ENCODE measurements at places on chromosomes 3 and 15.
A peak's percentile ranks its signal among the peaks of the same experiment; 100 is the strongest.

- no peak for DNase-seq
These were observed 791.2 kb downstream of the GBE1 start for GRCh38 chr3:80970292-80970691.

GRCh38 chr3:112427123-112427522 is 72.1 kb downstream of the BTLA start:
- no peak for DNase-seq

- no peak for DNase-seq
These were observed 63.8 kb downstream of the GMPS start for GRCh38 chr3:155934230-155934629.

DNA sequence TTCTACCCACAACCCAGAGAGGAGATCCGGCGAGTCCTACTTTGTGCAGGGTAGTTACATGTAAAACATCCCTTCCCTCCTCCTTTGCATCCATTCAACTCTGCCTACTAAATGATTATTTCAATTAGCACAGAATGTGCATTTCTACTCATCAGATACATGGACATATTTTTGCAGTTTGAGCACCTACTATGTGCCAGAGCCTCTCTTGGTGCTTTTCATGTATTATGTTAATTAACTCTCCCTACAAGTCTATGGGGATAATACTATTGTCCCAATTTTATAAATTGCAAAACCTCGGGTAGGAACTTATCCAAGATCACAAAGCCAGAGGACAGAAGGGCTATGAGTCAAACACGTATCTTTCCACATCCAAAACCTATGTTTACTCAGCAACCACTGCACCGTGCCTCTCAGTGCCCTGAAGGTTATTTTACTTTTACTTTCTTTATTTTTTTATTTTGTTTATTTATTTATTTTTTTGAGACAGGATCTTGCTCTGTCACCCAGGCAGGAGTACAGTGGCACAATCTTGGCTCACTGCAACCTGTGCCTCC is 432.8 kb downstream of the MAGI1 start:
- DNase-seq, result no peak

DNA sequence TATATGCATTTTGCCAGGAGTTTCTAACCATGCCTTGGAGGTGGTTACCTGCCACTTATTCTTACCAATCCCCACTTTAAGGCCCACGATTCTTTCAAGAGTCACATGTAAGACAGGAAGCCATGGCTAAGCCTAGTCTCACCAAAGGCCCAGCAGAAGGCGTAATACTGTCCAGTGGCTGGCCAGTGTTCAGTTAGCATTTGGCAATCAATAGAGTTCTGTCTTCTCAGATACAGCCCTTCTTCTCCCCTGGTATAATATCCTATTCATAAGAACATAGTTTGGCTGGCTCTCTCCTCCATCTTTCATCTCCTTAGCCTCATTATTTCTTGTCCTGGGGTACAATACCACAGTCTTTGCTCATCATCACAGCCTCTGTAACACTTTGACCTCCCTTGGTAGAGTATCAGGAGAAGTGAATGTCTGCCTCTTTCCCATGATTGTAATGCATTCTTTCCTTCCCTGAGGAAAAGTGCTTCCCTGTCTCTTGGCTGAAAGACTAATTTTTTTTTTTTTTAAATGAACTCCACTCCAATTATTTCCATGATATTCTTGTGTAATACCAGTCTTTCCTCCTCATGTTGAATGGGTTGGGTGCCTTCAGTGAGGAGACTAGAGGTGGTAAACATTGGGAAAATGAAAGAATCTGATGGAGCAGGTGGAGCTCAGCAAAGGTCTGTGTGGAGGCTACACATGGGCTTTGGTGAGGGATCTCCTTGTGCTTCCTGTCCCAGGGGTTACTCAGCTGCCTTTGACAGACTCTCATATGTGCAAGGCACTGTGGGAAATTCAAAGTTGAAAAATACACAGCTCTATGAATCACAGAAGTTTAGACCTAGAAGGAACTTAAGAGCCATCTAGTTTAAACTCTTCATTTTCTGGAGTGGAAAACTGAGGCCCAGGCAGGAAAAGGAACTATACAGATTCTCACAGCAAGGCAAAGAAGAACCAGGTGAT is 218.2 kb downstream of the P3H2 start:
- no peak for DNase-seq

GRCh38 chr3:127604035-127604434 is 5.8 kb downstream of the MCM2 start:
- no peak for DNase-seq

DNA sequence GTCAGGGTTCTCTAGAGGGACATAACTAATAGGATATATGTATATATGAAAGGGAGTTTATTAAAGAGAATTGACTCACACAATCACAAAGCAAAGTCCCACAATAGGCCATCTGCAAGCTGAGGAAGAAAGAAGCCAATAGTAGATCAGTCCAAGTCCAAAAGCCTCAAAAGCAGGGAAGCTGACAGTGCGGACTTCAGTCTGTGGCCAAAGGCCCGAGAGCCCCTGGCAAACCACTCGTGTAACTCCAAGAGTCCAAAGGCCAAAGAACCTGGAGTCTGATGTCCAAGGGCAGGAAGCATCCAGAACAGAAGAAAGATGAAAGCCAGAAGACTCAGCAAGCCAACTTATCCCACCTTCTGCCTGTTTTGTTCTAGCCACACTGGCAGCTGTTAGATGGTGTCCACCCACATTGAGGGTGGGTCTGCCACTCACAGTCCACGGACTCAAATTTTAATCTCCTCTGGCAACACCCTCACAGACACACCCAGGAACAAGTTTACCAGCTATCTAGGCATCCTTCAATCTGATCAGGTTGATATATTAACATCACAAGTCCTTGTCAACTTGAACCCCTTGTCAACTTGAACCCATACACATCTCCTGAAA is 54.2 kb upstream of the ACAD9 start:
- DNase-seq, result no peak

GRCh38 chr15:88888719-88889118 is 6.6 kb downstream of the HAPLN3 start:
- no peak for DNase-seq

DNA sequence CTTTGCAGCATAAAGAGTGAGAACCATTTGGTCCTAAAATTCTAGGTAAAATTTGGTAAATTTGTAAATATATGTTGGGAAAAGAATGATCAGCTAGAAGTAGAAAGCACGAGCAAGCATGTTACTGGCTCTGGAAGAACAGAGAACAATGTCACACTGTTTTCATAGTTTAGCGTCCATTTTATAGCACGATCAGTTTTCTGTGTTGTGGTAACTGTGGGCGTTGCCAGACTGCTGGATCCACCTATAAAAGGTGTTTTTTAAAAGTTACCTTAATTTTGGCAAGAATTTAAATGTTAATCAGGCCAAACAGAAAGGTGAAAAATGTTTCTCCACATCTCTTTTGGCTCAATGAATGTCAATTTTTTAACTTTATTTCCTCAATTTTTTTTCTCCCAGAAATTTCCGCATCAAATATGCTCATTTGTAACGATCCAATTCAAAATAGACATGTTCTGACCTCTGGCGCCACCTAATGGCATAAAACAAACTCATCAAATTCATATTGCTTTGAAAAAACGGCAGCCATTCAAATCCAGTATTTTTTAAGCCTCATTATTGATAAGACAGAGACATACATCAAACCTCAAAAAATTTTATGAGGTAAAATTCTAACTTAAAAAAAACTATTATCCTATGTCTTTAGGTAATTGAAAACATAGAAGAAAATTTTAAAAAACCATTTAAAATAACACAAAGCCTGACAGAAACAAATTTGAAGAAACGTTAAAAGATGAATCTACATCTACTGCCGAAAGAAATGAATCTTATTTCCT is 5.5 kb upstream of the GP5 start:
- peak; percentile 35 for DNase-seq

DNA sequence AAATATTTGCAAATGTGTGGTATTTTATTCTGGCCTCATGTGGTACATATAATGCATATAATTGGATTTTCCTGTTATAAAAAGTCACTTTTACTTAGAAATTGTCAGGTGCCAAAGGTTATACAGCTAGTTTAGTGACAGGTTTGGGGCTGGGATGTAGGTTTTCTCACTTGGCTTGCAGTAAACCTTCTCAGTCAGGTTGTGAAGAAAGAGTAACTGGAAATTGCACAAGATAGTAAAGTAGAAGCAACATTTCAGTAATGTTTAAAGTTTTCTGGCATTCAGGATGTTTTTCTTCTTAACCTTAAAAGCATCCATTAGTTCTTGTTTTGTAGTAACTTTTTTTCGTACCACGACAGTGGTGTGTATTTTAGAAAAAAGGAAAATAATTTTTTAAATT is 53.9 kb downstream of the MEF2A start:
- DNase-seq, result no peak

DNA sequence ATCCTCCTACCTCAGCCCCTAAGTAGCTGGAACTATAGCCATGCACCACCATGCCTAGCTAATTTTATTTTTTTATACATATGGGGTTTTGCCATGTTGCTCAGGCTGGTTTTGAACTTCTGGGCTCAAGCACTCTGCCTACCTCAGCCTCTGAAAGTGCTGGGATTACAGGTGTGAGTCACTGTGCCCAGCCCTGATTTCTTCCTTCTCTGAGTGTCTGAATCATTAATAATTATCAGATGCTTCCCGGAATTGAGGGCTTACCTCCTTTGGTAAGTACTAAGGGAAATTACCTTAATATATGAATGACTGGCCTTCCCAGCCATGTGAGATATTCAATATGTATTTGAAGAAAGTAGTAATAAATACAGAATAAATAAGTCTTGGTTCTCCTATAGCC is 7.2 kb downstream of the CLPX start:
- no peak for DNase-seq

GRCh38 chr15:98131924-98132323 is 171.4 kb downstream of the ARRDC4 start:
- DNase-seq, result no peak

GRCh38 chr3:94020293-94020692 is 8.1 kb downstream of the STX19 start:
- no peak for DNase-seq

- no peak for DNase-seq
These were observed 86.9 kb downstream of the ATP10A start for GRCh38 chr15:25776071-25776746.

- no peak for DNase-seq
These were observed 87.5 kb upstream of the ATP13A5 start for GRCh38 chr3:193465992-193466608.
